ENCODE measurements at places on chromosomes 7 and 10.

DNA sequence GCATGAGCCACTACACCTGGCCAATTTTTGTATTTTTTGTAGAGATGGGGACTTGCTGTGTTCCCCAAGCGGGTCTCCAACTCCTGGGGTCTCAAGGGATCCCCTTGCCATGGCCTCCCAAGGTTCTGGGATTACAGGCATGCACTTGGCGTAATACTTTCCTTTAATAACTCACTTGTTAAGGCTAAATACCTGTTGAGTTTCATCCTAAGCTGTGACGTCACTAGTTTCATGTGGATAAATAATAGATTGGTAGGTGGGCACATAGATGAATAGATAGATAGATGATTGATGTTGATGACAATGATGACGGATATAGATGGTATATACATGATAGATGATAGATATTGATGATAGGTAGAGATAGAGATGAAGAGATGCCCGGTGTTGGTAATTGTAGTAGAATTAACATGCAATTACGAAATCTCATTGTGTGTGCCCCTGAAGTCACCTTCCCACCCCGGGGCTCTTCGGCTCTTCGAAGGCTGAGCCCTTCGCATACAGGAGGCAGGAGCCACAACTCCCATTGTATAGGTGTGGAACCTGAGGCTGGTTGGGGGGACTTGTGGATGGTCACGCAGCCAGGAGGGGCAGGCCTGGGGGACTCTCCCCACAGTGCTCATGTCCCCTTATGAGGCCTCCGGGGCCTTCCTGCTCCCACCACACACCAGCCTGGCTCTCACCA lies 2.6 kb downstream of the GRIFIN start:
- DNase-seq, result no peak

GRCh38 chr7:27235387-27236311 lies 7.0 kb upstream of the EVX1 start:
- no peak for DNase-seq

GRCh38 chr10:8323428-8324054 lies 269.1 kb downstream of the GATA3 start:
- DNase-seq, result no peak

DNA sequence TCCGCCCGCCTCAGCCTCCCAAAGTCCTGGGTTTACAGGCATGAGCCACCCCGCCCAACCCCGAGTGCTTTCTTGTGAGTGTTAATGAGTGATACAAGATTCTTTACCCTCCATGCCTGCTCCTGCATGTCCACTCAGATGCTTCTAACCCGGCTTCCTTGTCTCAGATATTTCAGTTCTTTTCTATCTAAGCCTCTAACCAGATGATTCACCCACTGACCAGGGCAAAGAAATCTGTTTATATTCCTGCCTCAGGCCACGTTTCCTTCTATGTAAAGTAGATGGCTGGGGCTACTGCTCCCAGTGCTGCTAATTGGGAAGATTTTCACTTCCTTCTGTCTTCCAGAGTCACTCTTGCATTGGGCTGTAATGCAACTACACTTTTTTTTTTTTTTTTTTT lies 395.1 kb upstream of the ANKRD30A start:
- DNase-seq, result no peak

DNA sequence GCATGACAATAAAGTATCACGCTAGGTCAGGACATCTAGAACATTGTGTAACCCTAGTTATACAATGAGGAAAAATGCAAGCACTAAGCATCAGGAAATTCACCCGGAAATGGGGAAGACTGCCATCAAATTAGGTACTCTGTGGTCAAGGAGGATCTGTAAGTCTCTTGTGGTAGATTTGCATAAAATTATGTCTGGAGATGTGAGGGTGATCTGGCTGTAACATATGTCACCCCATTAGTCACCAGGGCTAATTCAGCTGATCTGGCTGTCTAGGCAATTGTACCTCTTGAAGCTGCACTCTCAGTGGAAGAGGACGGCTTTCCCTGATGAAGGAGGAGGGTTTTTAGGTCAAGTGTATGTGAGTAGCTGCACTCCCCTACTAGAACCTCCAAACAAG lies 14.8 kb downstream of the AKR1D1 start:
- DNase-seq, result no peak

Measured in activated T-cell treated with anti-CD3 and anti-CD28 coated beads, Interleukin-2, amount 50 U/mL, for 48 hours (primary cell).